ENCODE measurements at places on chromosomes 5 and 9.

DNA sequence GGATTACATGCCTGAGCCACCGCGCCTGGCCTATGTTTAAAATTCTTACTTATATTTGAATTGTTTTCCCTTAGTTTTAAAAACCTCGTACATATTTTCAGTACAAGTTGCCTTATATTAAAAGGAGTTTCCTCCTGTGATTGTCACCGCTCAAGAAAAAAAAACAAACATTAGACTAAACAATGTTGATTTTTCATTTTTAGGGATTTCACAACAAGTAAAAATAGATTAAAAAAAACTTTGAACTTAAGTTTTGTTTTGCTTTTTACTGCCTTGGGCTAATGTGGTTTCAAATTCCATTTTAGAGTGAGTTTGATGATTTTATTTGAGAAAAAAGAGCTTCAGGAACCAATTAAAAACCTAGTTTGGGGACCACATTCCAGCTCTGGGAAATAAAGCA, 1196.6 kb upstream of the CDH18 start:
- DNase-seq: no peak

GRCh38 chr9:128885376-128885775, 3.4 kb downstream of the LRRC8A start:
- no peak for DNase-seq

DNA sequence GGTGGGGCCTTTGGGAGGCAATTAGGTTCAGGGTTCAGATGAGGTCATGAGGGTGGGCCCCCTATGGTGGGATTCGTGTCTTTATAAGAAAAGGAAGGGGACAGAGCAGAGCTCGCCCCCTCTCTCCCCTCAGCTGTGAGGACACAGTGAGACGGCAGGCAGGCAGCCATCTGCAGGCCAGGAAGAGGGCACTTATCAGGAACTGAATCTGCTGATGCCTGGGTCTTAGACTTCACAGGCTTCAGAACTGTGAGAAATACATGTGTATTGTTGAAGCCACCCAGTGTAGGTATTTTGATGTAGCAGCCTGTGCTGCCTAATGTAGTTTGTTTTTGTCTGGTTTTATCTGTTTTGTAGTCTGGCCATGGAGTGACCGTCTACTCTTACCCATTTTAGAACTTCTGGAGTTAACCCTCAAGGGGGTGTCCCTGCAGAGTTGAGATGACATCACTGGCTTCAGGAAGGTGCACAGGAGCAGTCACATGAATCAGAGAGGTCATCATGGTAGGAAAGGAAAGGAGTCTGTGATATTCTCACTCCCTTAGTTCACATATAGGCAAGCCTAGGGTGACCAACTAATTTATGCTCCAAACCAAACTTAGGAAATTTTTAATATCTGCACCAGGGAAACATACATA, 71.0 kb downstream of the LRRC70 start:
- no peak for DNase-seq

- no peak for DNase-seq
These were observed 10.0 kb upstream of the FGF18 start for GRCh38 chr5:171409164-171410136.

DNA sequence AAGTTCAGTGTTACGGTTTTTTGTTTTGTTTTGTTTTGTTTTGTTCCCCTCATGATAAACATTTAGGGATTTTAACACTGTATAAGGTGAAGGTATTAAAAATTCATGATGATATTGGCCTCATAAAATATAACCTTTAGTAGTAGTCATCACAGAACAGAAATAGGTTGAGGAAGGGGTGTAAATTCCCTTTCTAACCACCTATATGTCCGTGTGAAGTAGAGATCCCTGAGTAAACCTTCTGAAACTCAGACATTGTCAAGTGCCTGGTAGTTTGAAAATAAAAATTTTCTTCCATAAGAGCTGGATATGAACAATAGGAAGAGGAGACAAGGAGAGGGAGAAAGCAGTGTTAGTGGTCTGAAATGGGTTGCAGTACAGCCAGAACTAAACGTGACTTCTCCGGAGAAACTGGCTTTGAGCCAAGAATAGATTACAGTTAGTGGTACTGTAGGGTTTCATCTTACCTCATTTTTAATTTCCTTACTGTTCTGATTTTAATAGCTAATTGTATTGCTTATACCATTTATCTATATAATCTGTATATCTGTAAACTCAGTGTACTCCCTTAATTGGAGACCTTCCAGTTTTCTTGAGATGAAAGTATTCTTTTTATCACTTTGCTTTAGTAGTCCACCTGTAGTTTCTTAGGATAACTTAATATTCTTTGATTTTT, 18.3 kb downstream of the UGCG start:
- no peak for DNase-seq

GRCh38 chr5:141680751-141681201, 1.3 kb downstream of the ARAP3 start:
- no peak for DNase-seq

DNA sequence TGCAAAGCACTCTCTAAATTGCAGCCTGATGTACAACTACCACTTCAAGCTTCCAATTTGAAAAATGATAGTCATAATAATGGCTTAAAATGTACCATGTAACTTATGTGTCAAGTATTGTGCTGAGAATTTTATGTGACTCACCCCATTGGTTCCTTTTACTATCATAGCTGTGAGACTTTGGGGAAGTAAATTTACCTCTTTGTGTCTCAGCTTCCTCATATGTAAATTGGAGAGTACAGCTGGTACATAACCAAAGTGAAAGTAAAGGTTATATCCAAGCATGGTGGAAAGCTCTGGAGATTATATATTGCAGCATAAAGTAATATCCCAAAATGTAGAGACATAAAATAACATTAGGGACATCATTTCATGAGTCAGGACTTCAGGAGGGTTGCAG, 2200.4 kb upstream of the C9orf72 start:
- DNase-seq: no peak

DNA sequence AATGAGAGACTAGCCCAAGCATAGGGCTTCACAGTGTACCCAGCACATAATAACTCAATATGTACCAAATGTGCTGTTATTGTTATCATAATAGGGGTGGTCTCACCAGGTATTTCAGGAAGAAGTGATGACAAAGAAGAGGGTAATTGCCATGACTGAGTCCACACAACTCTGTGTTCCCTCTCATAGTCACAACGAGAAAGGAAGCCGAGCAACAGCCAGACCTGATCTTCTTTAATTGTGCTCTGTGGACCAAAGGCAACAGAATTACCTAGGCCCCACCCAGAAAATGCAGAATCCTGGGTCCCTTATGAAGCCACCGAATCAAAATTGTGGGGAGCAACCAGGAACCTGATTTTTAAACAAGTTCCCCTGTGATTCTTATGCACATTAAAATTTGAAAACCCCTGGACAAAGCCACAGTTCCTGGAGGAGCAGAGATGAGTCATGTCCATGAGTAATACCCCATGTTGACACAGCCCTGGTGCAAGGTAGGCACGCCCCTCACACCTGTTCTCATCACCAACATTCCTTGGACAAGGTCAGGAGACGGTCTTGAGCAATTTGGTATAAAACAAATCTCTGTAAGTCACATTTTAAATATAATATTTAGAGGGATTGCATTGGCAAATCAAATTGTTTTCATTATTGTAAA, 5.2 kb downstream of the FGF1 start:
- DNase-seq: no peak

- no peak for DNase-seq
These were observed 44.2 kb downstream of the FAF2 start for GRCh38 chr5:176492431-176492830.

DNA sequence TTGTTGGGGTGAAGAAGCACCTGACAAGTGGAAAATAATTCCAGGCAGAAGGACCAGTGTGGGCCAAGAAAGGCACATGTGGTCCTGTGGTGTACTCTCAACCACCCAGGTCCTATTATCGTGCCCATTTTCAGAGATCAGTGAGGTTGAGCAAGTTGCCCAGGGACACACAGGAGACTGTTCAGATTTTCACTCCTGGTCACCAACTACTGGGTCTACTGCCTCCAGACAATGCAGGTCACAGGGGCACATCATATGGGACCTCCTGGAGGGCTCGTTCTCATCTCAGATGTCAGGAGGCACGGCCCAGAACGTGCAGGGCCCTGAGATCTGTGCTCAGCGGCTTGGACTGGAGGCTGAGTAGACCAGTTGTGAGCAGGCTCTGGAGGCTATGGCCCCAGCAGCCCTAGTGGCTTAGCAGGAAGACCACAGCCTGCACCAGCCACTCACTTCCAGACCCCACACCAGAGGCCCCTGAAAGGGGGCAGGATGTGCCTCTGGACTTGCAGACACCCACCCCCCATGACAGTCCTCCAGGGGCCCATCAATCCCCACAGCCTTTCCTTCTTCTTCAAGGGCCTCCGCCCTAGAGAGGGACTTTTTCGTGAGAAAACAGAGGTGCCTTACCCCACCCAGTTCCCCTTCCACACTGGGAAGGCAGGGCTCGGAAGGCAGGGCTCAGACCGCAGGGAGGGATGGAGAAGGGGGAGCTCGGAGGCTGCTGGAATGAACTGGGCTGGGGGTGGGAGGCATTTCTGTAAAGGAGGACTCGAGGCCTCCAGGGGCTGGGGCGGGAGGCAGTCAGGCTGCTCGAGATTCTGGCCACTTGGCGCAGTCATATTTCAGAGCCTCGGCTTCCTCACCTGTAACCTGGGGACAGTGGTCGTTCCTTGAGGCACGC, 82.7 kb upstream of the NEURL1B start:
- DNase-seq: no peak

DNA sequence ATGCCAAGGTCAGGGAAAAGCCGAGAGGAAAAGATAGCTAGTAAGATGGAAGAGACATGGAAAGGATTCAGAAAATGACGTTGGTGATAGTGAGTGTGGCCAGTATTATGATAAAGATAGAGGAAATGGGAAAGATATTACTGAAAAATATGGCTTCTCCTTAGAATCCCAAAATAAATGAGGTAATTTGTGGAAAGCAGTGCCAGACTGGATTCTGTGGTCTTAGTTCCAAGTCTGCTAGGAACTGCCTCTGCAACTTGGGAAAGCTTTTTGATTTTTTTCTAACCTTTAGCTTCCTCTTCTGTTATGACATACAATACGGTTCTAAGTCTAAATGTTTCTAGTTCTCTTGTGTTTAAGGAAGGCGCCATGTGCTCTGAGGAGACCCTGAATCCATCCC, 54.2 kb downstream of the GRIA1 start:
- DNase-seq: no peak

DNA sequence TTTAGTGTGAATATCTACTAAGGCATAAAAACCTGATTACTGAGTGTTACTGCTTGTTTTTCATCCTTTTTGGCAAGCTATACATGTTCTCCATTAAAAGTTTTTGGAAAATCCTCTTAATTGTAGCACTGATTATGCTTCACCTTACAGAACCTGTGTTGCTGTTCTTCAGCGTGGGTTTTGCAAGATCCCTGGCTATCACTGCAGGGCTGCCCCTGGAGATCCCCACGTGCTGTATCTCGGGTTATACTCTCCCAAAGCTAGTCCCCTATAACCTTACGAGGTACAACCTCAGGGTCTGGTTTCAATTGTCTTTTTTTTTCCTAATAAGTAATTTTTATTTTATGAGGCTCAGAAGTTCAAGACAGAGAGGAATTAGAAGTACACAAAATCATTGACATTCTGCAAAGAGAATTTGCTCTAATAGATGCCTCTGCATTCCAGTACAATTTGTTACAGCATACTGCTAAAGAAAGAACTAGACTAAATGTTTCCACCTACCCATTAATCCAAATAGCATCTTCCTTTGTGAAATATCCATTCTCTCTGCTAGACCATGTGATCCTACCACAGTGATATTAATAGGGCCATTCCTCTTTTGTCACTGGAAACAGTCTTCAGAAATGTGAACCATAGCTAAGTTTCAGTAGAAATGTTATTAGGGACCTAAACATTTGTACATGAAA, 25.8 kb upstream of the CAMK4 start:
- DNase-seq: no peak

DNA sequence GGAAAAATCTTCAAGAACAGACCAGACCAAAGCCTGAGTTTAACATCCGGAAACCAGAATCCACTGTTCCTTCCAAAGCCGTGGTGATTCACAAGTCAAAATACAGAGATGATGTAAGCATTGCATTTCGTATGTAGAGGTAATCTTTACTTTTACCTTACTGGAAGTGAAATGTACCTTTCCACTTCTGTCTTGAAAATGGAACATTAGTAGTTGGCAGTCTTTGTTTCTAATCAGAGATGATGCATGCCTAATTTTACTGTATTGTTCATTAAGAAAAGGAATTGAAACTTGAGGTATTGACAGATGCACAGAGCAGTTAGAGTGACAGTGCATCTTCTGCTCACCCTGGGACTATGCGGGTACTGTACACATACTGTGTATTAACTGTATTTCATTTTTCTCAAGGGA, 34.6 kb downstream of the HABP4 start:
- no peak for DNase-seq

- DNase-seq: no peak
These were observed 63.7 kb downstream of the GLIS3 start for GRCh38 chr9:4235871-4236804.

- DNase-seq: no peak
These were observed 938.5 kb upstream of the ACO1 start for GRCh38 chr9:31445960-31446359.

GRCh38 chr9:120693700-120694008, 20.6 kb downstream of the MEGF9 start:
- no peak for DNase-seq

- no peak for DNase-seq
These were observed 3.3 kb upstream of the CDC20B start for GRCh38 chr5:55176176-55176818.

- no peak for DNase-seq
These were observed 606.0 kb downstream of the CDH9 start for GRCh38 chr5:26432386-26432785.

DNA sequence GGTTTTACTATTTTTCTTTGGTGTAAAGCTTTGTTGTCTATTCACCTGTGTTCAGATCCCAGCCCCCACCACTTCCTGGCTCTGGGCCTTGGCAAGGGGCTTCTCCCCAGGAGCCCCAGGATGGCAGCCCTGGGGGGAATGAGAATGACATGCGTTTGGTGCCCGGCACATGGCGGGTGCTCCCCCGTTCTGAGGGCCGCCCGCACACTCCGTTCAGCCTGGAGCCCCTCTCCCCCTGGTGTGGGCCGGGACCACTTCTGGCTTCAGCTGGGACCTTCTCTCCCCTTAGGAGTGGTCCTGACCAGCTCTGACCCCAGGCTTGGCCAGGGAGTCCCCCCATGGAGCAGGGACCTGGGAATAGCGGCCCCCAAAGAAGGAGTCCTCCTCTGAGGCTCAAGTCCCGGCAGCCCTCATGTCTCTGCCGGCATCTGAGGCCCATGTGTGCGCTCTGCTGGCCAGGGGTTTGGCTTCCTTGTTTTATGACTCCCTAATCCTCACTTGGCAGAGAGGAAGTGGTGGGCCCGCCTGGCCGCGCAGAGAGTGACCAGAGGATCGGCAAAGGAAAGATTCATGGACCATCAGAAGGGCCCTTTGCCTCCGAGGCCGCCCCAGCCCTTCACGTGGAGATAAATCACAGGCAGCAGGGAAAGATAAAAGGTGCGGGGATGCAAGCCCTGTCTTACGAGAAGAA, 57.0 kb upstream of the LMX1B start:
- no peak for DNase-seq

DNA sequence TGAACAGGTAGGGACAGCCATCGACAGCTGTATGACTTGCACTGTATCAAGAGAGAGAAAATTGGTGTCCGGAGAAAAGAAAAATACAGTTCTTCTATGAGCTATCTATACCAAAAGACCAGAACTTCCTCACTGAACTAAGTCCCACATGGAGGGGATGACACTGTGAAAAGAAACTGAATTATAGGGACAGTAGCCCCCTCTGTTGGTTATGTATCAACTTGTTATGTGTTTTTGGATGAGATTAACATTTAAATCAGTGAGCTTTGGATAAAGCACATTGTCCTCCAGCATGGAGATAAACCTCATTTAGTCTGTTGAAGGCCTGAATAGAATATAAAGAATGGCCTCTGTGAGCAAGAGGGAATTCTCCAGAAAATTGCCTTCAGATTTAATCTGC, 176.6 kb upstream of the SH3GL2 start:
- no peak for DNase-seq

GRCh38 chr5:173968154-173968797, 20.7 kb upstream of the C5orf47 start:
- no peak for DNase-seq
